Thyroid gland (tissue), 4 donors: ENCODE measurements at places on chromosomes 16 and 17. TPM values are rescaled to one million over a fixed set of nuclear protein-coding genes. Genes with fewer than 3 reads are reported as not detected.

DNA sequence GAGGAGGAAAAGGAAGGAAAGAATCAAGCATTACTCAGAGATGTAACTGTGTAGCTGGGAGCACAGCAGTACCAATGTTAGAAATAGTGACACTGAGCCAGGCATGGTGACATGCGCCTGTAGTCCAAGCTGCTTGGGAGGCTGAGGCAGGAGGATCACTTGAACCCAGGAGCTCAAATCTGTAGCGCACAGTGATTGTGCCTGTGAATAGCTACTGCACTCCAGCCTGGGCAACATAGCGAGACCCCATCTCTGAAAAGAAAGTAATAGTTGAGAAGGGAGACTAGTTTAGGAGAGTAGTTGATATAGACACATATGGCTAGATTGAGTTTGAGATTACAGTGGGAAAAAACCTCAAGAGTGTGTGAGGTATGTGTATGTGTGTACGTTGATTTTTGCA is 17.8 kb downstream of the MAP3K3 start:
- DNase-seq, result no peak
- no peak overlapping the region for H3K27ac ChIP-seq
- no peaks in the 10 kb centered on the region for H3K27me3 ChIP-seq
- H3K4me3 ChIP-seq, result no peak overlapping the region
- H3K36me3 ChIP-seq, result no peaks in the 10 kb centered on the region
- H3K4me1 ChIP-seq, result peaks cover 13% of the 10 kb centered on the region

GRCh38 chr17:71936977-71937376 is 183.8 kb upstream of the SOX9 start:
- H3K27ac ChIP-seq, result no peak overlapping the region
- DNase-seq, result no peak
- no peaks in the 10 kb centered on the region for H3K36me3 ChIP-seq
- no peak overlapping the region for H3K4me3 ChIP-seq

GRCh38 chr17:70955441-70955840 is 786.1 kb downstream of the KCNJ2 start:
- no peak for DNase-seq
- no peak overlapping the region for H3K27ac ChIP-seq
- no peaks in the 10 kb centered on the region for H3K36me3 ChIP-seq
- H3K27me3 ChIP-seq, result no peaks in the 10 kb centered on the region
- no peak overlapping the region for H3K4me3 ChIP-seq

DNA sequence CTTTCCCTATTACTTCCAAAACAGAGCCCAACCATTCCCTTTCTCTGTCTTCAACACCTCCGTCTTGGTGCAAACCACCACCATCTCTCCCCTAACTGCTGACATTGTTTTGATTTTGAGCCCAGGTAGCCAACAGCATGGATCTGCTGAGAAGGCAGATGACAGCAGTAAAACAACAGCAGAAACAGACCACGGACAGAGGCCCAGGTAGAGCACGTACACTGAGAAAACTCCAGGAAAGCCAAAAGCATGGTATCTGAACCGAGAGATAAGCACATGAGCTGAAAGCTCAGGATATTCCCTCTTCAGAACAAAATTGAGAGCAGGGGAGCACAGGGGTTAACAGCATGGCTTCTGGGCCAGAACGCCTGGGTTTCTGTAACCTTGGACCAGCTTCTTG is 18.9 kb upstream of the MAP3K14 start:
- H3K27ac ChIP-seq, result no peak overlapping the region
- no peak for DNase-seq
- H3K4me3 ChIP-seq, result no peak overlapping the region
- no peaks in the 10 kb centered on the region for H3K4me1 ChIP-seq
- H3K27me3 ChIP-seq, result no peaks in the 10 kb centered on the region

GRCh38 chr16:49559242-49559641 is 185.6 kb downstream of the C16orf78 start:
- H3K36me3 ChIP-seq, result no peaks in the 10 kb centered on the region
- H3K27ac ChIP-seq, result no peak overlapping the region
- H3K4me3 ChIP-seq, result no peak overlapping the region
- H3K27me3 ChIP-seq, result no peaks in the 10 kb centered on the region
- H3K4me1 ChIP-seq, result no peaks in the 10 kb centered on the region
- no peak for DNase-seq

DNA sequence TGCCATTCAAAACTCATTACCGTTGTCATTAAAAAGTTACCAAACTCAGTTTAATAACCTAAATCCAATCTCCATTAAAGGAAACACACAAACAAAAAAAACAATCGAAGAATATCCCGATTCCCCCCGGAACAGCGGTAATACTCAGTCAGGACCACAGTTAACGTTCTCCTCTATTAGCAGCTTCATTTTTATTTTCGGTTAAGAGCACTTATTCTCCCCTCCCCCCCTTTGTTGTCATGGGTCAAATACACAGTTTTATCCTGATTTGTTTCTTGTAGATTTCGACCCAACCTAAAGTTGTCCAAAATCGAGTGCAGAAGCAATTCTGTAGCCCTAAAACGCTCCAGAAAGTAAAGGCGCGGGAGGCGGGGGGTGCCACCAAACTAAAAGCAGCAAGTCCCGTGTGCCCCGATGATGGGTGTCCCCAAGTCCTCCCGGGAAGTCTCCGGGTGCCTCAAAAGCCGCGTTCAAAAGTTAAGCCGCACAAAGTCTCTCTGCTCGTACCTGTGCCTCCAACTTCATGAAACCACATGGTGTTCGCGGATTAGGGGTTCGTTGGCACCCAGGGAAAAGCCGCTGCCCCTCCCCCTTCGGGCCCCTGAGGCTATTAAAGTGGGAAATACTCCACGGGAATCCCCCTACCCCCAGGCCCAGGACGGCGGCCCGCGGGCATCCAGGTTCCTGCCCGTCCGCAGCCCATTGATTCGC is 996 bp downstream of the SUMO2 start:
- peaks cover 11% of the 10 kb centered on the region for H3K4me1 ChIP-seq
- H3K4me3 ChIP-seq, result peak overlapping the region; percentile 95
- peak overlapping the region; percentile 97 for H3K27ac ChIP-seq

DNA sequence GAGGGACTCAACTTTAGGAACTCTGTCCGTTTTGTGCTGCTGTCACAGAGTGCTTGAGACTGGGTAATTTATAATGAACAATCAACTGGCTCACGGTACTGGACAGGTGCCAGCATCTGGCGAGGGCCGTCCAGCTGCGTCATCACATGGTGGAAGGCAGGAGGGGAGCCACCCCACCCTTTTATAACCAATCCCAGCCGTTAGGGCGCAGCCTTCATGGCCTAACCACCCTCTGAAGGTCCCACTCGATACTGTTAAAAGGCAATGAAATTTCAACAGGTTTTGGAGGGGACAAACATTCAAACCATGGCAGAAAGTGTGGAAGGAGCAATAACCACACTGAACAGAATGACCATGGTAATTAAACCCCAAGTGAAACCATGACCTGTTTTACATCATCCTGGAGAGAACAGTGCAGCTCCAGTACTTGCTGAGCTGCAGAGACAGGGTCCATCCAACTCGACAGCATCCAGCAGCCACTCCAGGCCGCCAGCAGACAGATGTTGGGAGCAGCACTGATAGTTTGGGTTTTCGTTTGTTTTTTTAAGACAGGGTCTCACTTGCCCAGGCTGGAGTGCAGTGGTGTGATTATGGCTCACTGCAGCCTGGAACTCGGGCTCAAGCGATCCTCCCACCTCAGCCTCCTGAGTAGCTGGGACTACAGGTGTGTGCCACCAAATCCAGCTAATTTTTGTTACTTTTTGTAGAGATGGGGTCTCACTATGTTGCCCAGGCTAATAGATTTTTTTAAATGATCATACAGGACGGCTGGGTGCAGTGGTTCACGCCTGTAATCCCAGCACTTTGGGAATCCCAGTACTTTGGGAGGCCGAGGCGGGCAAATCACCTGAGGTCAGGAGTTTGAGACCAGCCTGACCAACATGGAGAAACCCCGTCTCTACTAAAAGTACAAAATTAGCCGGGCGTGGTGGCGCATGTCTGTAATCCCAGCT is 11.0 kb downstream of the CHMP6 start:
- H3K27me3 ChIP-seq, result no peaks in the 10 kb centered on the region
- H3K27ac ChIP-seq, result no peak overlapping the region
- H3K4me3 ChIP-seq, result no peak overlapping the region
- peaks cover 25% of the 10 kb centered on the region for H3K36me3 ChIP-seq
- peaks cover 24% of the 10 kb centered on the region for H3K4me1 ChIP-seq
- DNase-seq, result peak; percentile 58

DNA sequence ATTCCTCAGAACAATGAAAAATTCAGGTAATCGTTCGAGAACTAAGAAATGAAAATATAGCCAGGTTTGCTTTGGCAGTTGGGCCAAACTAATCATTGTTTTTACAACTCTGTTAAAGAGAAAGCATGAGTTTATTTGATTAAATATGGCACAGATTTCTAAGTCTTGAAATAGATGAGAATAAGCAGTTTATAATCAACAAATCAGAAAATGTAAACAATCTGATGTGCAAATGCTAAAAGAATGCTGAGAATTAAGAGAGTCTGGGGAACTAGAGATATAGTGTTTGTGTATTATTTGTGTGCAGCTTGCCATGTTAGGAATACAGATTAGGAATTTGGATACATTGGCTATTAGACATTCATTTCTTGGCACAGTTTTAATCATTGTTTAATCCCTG is 212.5 kb downstream of the TANC2 start:
- no peaks in the 10 kb centered on the region for H3K27me3 ChIP-seq
- no peaks in the 10 kb centered on the region for H3K36me3 ChIP-seq
- H3K4me3 ChIP-seq, result no peak overlapping the region
- no peaks in the 10 kb centered on the region for H3K4me1 ChIP-seq
- no peak overlapping the region for H3K27ac ChIP-seq

DNA sequence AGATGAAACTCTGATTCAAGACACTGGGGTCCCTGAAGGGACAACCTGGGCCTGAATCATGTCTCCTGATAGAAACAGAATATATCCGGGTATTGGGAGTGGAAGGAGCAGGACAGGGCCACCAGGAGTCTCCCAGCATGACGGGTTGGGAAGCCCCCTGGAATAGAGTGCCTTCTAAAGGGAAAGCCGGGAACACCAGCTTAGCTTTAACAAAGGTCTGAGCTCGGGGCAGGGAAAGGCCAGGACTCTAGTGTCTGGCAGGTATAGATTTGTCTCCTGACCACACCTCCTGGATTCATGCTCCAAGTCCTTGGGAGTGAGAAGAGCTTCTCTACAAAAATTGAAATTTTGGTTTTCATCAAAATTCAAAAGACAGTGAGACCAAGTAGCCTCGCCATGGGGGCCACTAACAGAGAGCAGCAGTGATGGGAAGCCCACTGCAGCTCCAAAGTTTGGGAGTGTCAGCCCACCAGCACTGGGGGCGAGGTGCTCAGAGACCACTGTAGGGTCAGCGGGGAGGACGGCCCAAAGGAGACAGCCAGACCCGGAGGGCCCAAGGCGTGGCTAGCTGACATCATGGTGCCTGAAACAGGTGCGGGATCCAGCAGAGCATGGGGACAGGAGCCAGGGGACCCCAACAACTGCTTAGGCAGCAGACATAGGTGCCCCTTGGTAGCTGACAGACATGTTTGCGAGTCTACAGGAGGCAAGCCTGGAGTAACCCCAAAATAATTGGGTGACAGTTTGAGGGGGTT is 81.0 kb downstream of the C16orf78 start:
- H3K27me3 ChIP-seq, result no peaks in the 10 kb centered on the region
- H3K4me3 ChIP-seq, result no peak overlapping the region
- H3K36me3 ChIP-seq, result no peaks in the 10 kb centered on the region
- H3K27ac ChIP-seq, result no peak overlapping the region

DNA sequence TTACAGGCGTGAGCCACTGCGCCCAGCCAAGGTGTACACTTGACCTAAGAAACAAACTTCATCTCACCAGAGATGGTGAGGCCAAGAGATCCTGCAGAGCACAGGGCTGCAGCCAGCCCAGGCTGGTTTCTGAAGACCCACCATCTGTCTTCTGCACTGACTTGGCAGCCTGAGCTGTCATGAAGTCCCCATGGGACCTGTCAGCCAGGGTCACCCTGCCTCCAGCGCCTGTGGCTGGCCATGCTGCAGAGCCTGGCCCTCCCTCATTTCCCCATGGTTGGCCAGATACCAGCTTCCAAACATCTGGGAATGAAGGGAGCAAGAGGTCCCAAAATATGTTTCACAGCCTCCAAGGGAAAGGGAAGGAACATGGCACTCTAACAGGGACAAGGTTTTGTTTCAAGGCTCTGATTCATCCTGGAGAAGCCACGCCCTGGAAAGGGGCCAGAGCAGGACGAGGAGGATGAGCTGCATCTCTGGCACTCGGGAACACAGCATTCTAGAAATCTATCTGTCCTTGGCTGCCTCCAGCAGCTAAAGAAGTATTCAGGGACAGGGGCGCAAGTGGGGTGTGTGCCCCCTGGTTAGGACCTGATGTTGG is 45.3 kb downstream of the DDX19A start:
- no peak overlapping the region for H3K27ac ChIP-seq
- H3K36me3 ChIP-seq, result no peaks in the 10 kb centered on the region
- no peaks in the 10 kb centered on the region for H3K4me1 ChIP-seq
- H3K4me3 ChIP-seq, result no peak overlapping the region
- no peaks in the 10 kb centered on the region for H3K27me3 ChIP-seq
- no peak for DNase-seq

- no peaks in the 10 kb centered on the region for H3K36me3 ChIP-seq
- H3K27me3 ChIP-seq, result no peaks in the 10 kb centered on the region
- H3K4me3 ChIP-seq, result peak overlapping the region; percentile 46
- DNase-seq, result peak; percentile 46
- peak overlapping the region; percentile 45 for H3K27ac ChIP-seq
Measured at GRCh38 chr16:88533381-88533917, 36.8 kb upstream of the ZC3H18 start.

DNA sequence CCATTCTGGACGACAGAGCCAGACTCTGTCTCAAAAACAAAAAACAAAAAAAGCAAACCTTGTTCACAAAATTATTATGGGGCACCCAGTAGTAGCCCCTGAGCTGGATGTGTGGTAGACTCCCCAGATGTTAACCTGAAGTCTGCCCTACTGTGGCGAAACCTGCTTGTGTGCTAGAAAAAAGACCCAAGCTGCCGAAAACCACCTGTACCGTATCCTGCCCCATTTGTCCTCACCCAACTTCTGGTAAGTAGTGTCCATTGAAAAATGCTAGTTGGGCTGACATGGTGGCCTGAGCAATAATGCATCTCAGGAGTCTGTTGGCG is 9.1 kb downstream of the RMI2 start:
- H3K27me3 ChIP-seq, result no peaks in the 10 kb centered on the region
- no peaks in the 10 kb centered on the region for H3K36me3 ChIP-seq
- no peak overlapping the region for H3K27ac ChIP-seq
- no peak overlapping the region for H3K4me3 ChIP-seq

- H3K27ac ChIP-seq, result no peak overlapping the region
- H3K4me3 ChIP-seq, result no peak overlapping the region
- peaks cover 6% of the 10 kb centered on the region for H3K4me1 ChIP-seq
- no peaks in the 10 kb centered on the region for H3K36me3 ChIP-seq
Measured at GRCh38 chr17:74380086-74380958, 13.0 kb downstream of the GPR142 start.

The NOMO2 gene
- 63.2 TPM for total RNA-seq

The CHD9NB gene
- total RNA-seq, result 0.63 TPM

The PCGF2 gene
- 9.9 TPM for total RNA-seq

The ALOX15B gene
- 1.2 TPM for total RNA-seq

The TBC1D28 gene
- not detected for total RNA-seq

The ADGRG1 gene
- total RNA-seq, result 279 TPM

The ZP2 gene
- total RNA-seq, result not detected

The SHBG gene
- total RNA-seq, result not detected
